Fibroblast of skin of left quadriceps (primary cell): ENCODE measurements at places on chromosomes 3 and 15.

- DNase-seq: no peak
Observed at GRCh38 chr3:49906073-49906743, 2.5 kb upstream of the MST1R start.

GRCh38 chr3:130378677-130379191 is 33.3 kb downstream of the COL6A5 start:
- no peak for DNase-seq

DNA sequence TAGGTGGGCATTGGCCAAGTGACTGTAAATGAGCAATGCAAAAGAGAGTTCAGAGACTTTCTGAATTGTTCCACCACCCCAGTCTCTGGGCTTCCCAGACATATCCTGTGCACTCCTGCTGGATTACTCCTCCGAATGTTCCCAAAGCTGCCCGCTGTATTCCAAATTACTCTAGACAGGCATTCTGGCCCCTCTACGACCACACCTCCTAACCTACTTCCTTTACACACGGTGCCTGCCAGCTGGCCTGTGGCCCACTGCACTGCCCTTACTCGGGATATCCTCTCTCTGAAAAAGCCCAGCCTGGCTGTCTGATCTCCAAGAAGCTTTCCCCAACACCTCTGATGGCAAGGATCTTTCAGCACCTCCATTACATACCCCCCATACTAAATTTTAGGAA is 66.6 kb downstream of the DUT start:
- no peak for DNase-seq

GRCh38 chr3:50428007-50428633 is 68.8 kb upstream of the TMEM115 start:
- DNase-seq: no peak

DNA sequence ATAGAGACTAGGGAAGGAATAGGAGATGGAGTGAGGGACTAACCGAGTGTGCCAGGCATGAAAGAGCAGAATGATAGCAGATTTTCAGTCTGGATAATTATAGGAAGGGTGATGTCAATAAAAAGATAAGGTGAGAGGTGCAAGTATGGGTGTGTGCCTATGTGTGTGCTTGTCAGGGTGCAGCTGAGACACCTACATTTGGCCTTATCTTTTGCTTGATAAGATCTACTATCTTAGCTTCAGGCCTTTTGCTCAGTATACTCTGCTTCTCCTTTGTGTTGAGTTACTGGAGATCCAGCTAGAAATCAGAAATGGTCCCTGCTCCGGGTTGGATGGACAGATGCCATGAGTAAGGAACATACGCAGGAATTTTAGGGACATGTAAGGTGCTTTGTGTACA is 17.4 kb downstream of the ARL14 start:
- no peak for DNase-seq

GRCh38 chr3:89571298-89571697 is 463.9 kb downstream of the EPHA3 start:
- DNase-seq: no peak
